ENCODE measurements at places on chromosomes 6 and 20.
A peak's percentile ranks its signal among the peaks of the same experiment; 100 is the strongest.

DNA sequence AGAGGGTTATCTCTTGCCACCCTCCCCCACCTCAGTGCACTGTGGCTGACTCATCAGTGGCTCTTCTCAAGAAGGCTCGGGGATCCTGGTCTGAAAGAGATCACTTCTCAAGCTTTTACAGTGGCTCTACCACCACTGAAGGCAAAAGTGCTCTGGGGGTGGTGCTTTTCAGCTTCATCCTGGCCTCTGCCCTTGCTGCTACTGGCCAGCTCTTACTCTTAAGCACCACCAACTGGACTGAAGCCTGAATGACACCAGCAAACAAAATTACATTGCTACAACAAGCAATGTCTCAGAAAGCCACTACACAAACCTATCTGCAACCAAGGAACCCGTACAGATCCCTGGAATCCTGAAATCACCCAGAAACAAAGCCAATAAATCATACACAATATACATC lies 402.1 kb downstream of the EPHA7 start:
- no peak for DNase-seq

DNA sequence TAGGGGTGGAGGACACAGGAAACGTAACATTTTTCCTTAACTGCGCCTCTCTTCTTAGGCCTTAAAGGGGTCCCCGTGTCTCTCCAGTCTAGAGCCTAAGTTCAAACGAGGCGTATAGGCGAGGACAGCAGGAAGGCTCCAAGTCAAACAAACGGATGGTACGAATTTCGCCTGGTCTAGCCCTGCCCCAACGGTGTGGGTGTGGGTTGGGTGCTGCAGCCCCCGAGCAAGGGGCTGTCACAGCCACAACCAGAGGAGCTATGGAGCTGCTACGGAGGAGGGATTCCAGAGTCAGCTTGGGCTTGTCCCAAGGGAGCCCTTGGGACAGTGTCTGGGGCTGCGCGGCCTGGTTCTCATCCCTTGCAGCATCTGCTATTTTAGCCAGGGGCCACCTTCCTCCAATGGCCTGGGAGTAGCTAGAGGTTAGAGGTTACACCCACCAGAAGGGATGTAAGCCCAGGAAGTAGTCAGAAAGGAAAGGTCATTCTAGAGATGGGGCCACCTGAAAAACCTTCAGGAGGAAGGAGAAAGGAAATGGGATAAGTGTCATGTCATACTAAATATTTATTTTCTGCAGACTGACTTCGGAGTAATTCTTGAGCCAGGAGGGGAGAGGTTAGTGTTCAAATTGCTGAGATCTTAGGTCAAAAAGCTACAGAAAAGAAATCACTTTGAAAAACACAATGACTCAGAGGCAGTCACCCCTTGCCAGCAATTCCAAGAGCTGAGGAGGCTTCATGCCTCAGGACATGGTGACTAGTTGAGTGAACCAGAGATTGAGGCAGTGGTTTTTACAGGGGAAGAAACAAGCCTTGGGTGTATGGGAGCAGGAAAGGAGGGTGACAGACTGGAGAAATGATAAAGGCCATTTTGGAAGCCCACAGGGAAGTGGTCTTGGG lies 21.7 kb downstream of the VPS52 start:
- no peak for DNase-seq

GRCh38 chr6:90266905-90267621 lies 29.6 kb downstream of the BACH2 start:
- DNase-seq, result no peak

DNA sequence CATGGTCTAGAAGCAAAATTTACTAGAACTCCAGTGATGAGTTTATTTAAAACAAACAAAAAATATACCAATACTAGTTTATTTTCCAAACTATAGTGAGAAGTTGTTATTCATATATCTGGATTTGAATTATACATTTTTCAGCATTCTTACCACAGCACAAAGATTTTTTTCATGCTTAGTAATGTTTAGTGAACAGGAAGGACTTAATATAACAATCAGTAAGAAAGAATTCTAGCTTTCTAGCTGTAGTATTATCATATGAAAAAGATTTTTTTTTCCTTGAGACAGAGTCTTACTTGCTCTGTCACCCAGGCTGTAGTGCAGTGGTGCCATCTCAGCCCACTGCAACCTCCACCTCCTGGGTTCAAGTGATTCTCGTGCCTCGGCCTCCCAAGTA lies 13.8 kb downstream of the MARCKS start:
- DNase-seq, result no peak

DNA sequence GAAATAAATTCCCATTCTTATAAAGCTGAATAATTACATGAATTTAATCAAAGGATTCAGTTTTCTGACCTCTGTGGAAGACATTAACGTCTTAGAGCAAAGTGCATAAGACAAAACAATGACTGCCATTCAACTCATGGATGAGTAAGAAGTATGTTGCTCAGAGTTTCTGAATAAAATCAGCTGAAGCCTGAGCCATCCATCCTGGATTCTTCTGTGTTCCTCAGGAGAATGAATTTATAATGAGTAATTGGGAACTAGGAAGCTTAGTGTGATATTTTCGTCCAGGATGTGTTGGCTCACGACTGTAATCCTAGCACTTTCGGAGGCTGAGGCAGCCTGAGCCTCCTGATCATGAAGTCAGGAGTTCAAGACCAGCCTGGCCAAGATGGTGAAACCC lies 62.8 kb downstream of the PERP start:
- DNase-seq, result no peak

GRCh38 chr6:113299531-113299930 lies 557.6 kb upstream of the MARCKS start:
- no peak for DNase-seq

- DNase-seq, result no peak
Observed at GRCh38 chr6:132418235-132418965, 17.1 kb upstream of the MOXD1 start.

GRCh38 chr20:4814696-4815252 lies 93.1 kb downstream of the PRND start:
- peak; percentile 43 for DNase-seq

DNA sequence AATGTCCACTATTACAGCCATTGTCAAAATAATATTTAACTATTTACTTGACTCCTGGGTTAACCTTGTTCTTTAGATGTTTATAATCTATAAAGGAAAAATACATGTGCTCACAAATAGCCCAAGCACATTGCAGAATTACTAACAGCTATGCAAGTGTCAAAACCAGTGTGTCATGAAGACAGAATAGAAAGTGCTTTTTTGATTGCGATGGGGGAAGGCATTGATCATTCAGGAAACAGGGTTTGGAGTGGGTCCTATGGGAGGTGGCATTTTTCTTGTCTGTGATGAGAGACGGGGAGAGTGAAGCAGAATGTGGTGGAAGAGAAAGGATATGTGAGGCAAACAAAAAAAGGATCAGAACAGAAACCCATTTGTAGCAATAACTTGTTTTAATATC lies 1.0 kb upstream of the AGPAT4 start:
- no peak for DNase-seq

GRCh38 chr6:157728183-157728881 lies 94.7 kb upstream of the SNX9 start:
- no peak for DNase-seq

Measured in stimulated activated CD8-positive, alpha-beta memory T cell treated with anti-CD3 and anti-CD28 coated beads, Interleukin-2, amount 100 ng/mL, for 1 hour (primary cell).